GM12878 (cell line): ENCODE measurements at places on chromosomes 13 and 19. TPM values are rescaled to one million over a fixed set of nuclear protein-coding genes. Genes with fewer than 3 reads are reported as not detected.

ATP8A2 gene
- total RNA-seq: not detected in 2 replicates

DENND1C gene
- 50.5 and 54.3 TPM in 2 replicates for total RNA-seq

KCNJ14 gene
- total RNA-seq: 1.3 and 1.4 TPM in 2 replicates

PSG11 gene
- total RNA-seq: not detected in 2 replicates

- DNase-seq: no peak
Measured at GRCh38 chr19:39637891-39638290, 17.8 kb upstream of the LGALS16 start.

- peak; percentile 85 for DNase-seq
Measured at GRCh38 chr19:35484252-35485036, 5.8 kb downstream of the KRTDAP start.

GRCh38 chr13:69579351-69579750 is 528.3 kb upstream of the ATXN8OS start:
- no peak for DNase-seq

- no peak for DNase-seq
Measured at GRCh38 chr19:45598267-45599001, 3.6 kb downstream of the GPR4 start.

DNA sequence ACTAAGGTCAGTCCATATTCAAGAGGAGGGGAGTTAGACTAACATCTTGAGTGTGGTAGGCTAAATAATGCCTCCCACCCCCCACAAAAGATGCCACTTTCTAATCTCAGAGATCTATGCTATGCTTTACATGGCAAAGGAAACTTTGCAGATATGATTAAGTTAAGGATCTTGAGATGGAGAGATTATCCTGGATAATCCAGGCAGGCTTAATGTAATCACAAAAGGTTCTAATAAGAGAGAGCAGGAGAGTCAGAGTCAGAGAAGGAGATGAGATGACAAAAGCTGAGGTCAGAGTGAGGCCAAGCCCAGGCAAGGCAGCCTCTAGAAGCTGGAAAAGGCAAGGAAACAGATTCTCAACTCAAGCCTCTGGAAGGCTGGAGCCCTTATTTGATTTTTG is 1011.6 kb downstream of the PCDH9 start:
- no peak for DNase-seq

DNA sequence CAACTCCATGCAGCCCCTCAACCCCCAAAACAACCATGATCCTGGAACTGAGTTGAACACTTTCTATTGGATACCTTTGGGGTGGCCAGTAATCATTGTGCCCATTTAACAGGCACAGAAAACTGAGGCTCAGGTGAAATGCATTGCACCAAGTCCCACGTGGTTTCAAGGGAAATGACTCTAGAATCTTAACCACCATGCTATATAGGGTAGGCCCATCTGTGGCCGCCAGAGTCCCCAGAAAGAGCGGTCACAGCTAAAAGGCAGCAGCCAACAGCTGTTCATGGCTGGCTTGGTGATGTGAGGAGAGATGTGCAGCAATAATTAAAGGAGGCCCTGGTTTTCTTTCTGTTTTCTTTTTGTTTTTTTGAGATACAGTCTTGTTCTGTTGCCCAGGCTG is 2.6 kb downstream of the CNN1 start:
- DNase-seq: no peak

DNA sequence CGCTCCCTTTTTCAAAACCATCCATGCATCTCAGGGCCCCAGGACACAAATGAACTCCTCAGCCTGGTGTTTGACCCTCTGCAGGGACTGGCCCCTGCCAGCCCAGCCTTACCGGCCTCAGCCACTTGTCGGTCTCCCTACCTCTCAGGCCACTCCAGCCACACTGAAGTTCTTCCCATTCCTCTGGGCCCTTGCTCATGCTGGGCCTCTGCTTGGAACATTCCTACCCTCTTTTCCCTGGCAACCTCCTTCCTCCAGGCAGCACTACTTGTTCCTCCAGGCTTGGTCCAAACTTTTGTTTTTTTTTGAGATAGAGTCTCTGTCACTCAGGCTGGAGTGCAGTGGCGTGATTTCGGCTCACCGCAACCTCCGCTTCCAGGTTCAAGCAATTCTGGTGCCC is 7.6 kb upstream of the EGLN2 start:
- DNase-seq: no peak

GRCh38 chr19:41595890-41596280 is 19.9 kb downstream of the CEACAM21 start:
- DNase-seq: no peak

- DNase-seq: no peak
Measured at GRCh38 chr13:32638739-32639138, 52.5 kb downstream of the PDS5B start.

DNA sequence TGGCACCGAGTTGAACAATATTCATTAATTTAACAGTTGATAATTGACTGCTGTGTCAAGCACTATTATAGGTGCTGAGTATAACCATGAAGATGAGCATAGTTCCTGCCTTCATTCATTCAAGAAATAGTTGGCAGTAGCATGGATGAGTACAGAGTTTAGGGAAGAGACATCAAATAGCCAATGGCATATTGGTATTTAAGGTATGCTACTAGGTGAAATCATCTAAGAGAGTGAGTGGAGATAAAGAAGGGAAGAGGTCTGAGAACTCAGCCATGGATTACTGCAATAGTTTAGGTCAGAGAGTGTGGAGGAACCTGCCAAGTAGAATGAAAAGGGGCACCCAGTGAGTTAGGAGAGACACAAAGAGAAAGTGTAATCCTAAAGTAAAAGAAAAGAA is 4.9 kb upstream of the HTR2A start:
- no peak for DNase-seq

DNA sequence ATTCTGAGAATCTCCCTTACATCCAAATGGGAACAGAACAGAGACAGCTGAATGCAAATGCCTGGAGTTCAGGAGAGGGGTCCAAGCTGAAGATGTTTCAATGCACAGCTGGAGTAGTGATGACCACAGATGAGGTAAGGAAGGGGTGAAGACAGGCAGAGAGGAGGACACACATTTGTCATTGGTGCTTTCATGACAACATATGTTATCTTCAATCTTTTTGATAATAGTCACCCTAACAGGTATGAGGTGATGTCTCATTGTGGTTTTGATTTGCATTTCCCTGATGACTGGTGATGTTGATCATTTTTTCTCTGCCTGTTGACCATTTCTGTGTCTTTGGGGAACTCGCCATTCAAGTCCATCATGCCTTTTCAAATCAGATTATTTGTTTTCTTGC is 19.2 kb downstream of the SIGLEC7 start:
- DNase-seq: no peak

DNA sequence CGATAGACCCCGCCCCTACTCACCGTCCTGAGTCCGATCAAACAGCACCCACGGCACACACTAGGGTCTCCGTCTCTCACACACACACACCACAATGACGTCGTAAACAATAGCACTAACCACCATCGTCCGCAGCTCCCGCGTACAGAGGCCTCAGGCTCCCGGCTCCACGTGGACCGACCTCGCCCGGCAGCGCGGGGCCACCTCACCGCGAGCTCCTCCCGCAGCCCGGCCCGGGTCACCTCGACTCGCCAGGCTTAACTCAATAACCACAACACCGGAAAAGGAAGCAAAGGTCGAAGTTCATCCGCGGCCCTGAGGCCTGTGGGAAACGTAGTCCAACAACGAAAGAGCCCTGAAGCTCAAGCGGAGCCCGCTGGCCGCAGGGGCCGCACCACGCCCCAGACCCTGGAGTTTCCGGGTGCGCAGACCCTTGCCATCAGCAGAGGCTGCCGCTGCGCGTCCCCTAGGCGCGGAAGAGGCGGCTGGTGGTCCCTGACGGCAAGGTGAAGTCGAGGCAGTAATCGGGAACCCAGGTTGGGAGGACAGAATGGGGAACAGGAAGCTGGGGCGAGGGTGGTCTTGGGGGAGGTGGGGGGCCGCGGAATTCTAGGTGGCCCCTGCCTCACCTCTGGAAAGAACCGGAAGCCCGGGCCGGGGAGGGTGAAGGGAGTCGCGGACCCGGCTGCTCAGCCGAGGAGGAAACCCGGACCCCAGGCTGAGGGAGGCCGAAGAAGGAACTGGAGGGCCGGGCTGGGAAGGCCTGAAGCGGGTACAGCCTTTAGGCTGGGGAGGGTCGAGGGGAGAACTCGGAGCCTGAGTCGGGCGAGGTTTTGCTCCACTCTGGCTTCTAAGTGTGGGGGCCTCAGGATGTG is at the start of gene ZNF529:
ZNF529 (minus strand) TSS at position 273 of the 875 bp plus-strand sequence. CDS start 946 bp downstream, outside the sequence.
- DNase-seq: peak; percentile 74

DNA sequence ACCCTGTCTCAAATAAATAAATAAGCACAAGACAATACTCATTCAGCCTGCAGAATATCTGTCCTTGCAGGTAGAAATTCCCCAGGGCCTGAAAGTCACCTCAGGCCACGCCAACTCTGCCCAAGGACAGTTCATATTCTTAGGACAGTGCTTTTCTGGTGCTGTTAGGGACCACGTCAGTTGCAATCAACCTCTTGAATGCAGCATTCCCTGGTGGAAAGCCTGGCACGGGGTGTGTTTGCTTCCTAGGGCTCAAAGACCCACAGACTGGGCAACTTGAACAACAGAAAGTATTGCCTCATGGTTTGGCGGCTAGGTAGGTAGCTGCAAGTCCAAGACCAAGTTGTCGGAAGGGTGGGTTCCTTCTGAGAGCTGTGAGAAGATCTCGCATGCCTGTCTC is 160.3 kb downstream of the KCTD15 start:
- no peak for DNase-seq

- no peak for DNase-seq
Measured at GRCh38 chr13:49217962-49218492, 2.1 kb upstream of the MLNR start.

GRCh38 chr19:17893766-17894165 is 22.0 kb downstream of the SLC5A5 start:
- DNase-seq: no peak

DNA sequence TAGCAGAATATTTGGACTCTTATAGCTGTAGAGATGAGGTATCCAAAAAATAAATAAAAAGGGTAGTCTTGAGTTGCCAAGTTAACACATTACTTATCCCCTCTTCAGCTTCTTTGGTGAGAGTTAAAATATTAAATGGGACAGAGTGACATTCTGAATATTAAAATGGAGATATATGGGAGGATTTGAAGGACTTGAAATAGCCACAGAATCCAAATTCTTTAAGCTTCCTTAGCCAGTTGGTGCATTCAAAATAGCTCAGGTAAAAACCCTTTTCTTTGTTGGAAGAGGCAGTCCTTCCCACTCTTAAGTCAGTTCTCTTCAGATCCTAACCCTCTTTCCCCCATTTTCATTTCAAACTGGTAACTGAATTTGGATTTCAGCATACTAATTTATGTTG is 130.1 kb upstream of the KLF12 start:
- DNase-seq: no peak

DNA sequence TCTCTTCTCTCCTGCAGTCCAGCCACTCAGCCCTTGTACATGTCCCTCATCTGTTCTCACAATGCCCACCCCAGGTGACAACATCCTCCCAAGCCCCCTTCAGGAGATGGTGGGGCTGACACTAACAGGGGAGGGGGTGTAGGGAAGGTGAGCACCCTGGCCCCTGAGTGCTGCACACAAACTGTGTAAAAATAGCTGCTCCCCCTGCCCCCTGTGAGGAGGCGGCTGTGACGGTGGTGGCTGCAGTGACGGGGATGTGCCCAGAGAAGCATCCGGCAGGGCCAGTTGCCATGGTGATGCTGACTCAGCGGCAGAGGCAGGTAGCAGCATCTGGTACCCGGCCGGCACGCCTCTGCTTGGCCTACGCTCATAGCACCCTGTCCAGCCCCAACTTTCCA is 13.0 kb upstream of the JUND start:
- no peak for DNase-seq

DNA sequence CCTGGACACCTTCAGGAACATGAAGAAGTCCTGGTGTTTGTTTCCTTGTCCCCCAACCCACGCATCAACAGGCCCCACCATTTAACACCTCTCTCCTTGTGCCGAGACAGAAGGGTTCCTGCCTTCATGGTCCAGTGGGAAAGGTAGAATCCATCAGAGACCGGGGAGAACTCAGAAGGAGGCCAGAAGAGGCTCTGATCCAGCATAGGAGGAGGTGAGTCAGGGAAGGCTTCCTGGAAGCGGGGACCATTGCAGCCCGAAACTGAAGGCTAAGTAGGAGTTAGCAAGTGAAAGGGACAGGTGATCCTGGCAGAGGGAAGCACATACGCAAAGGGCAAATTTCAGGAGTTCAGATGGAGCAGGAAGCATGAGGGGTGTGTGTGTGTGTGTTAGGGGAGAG is 484 bp downstream of the ICAM3 start:
- DNase-seq: no peak
